C1 segment of cervical spinal cord (tissue), 14 donors: ENCODE measurements at places on chromosomes 6 and 20.

- no peak for DNase-seq
These were observed 50.4 kb upstream of the NKX2-2 start for GRCh38 chr20:21564127-21564773.

- no peak for DNase-seq
These were observed 104.6 kb downstream of the DLL1 start for GRCh38 chr6:170186006-170186935.

GRCh38 chr20:32707691-32708581, 34.2 kb upstream of the C20orf203 start:
- DNase-seq = no peak

DNA sequence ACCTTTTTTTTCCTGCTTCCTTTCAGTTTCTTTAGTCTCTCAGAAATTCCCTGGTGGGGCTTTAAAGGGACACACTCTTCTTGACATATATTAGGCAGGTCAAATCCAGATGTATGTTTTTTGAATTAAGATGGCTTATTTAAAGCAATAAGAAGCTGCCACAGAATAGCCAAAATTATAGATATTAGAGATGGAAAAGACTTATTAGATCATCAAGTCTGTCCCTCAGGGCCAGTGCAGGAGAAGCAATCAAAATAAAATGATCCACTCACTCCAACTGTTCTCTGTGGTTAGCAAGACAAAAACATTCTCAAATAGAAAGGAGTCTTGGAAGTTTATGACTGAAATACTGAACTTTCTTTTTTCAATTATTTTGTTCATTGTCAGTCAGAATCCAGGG, 462.8 kb downstream of the CDC5L start:
- no peak for DNase-seq

DNA sequence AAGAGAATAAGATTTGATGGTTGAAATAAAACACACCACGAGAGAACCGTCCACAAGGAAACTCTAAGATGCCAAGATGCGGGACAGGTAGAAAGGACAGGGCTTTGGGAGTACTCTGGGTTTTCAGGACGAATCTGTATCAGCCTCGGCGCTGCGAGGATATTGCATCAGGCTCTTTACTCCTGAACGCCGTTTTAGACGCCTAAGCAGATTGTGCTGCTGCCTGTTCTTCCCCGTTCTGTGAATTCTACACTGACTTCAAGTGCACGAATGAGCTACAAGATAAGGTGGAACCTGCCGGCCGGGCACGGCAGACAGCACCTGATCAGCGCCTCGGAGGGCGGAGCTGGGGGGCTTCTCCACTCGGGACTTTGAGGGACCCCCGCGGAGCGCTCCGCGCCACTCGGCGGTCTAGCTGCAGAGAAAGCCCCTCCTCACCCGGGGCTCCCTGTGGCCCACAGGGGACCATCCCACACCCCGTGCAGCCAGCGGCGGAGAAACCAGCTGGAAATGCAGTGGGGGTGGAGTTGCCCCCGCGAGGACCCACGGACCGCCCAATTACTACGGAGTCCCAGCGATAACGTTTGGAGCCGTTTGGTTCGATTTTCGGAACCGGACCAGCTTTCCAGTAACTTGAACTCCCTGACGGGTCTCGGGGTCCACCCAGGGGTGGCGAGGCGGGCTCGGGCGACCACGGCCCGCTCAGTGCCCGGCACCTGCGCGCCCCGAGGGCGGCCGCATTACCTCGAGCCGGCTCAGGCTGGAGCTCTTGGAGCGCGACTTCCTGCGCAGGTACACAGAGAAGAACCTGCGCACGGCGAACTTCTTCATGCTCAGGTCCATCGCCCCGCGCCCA, 646 bp downstream of the RPS6KA2 start:
- DNase-seq = no peak

DNA sequence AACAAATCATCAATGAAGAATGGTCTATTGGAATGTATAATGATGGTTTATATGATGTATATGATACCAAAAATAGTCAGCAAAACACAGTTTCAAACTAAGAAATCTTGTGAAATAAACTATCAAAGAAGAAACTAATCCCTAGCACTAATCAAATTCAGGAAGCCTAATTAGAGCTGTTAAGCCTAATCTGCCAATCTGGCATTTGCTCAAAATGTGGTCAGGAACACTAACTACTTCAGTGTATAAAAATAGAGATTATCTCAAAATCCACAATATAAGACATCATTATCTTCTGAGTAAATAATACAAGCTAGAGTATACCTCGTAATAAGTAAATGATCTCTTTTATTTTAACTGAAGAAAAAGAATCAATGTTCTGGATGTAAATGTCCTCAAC, 12.8 kb upstream of the AKAP7 start:
- no peak for DNase-seq

GRCh38 chr6:7073821-7074525, 33.8 kb upstream of the RREB1 start:
- DNase-seq = no peak

DNA sequence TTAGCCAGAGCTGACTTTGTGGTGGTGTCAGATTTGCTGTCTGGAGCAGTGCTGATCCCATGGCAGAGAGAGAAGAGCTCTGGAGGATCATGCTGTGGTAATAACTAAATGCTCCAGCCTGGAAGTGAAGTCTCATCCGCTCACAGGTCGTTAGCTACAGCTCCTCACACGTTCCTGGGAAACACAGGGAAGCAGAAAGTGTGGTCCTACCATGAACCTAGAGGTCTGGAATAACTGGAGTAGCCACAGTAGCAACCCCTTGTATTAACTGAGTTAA, 2.7 kb downstream of the HIVEP1 start:
- no peak for DNase-seq

DNA sequence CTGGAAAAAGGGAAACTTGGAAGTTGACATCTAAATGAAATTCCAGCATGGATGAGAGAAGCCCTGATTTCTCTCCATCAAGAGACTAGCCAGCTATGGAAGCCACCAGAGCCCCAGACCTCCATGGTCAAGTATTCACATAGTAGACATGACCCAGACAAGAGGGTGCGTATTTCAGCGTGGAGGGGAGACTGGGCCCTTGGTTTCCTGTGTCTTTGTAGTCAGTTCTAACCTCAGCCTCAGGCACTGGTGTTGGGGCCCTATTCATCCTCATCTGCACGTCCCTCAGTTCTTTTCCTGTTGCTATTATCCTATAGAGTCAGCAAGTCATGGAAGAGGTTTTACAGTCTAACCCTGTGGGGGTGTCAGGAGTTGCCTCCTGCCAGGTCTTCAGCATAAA, 12.5 kb downstream of the GNL1 start:
- DNase-seq = no peak

DNA sequence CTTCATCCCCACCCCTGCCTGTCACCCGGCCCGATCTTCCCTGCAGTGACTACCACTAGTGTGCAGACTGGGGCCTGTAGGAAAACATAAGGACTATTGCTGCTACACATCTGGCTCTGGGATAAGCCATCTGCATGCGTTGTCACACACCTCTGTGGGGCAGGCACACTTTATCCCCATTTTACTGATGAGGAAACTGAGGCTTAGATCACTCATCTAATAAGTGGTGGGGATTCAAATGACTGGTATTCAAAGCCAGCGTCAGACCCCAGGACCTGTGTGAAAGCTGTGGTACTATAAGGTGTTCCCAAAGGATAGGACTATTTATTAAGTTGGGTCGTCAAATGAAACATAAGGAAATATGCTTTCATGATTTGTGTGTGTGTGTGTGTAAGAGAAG, 148.9 kb upstream of the RNF24 start:
- no peak for DNase-seq

GRCh38 chr6:148538261-148539190, 195.9 kb downstream of the SASH1 start:
- peak; percentile 72 for DNase-seq
